ENCODE measurements at places on chromosomes 3 and 15.

- DNase-seq: no peak
Observed at GRCh38 chr3:187888701-187889100, 143.4 kb upstream of the BCL6 start.

DNA sequence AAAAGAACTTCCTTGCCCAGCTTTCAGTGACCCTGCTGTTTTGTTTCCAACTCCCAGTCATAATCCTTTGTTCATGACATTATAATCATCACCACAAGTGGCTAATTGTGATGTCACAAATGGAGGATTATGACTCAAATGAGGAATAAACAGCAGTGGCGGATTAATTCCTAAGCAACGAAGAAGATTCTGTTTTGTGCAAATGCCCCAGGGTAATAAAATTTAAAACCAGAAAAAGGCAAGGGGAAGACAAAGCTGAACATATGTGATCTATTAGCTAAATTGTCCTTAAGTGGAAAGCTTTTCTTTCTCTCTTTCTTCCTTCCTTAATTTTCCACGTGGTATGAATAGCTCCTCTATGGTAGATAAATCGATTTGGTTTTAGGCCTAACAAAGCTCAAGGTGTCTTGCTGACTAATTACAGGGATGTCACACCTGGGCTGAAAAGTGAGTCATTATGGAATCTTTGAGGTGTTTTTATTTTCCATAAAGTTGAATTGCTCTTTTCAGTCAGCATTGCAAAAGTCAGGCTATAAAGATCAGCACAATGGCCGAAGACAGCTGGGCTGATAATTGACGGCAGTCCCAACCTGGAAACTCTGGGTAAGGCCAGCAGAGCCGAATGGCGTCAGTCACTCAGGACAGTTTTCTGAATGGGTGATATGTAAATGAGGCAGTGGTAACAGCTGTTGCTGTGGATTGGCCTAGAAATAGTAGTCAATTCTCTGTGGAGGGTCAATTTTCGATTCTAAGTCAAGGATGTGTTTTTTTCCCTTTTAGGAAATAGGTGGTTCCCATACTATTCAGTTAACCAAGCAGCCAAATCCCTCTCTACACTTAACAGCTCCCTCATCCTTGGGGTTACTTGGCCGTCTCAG is 121.5 kb downstream of the PTPRG start:
- DNase-seq: no peak

GRCh38 chr3:43477600-43477999 is 144.2 kb downstream of the ANO10 start:
- no peak for DNase-seq

GRCh38 chr15:25710184-25710583 is 152.9 kb downstream of the ATP10A start:
- no peak for DNase-seq

GRCh38 chr3:30673425-30674341 is 67.3 kb downstream of the TGFBR2 start:
- no peak for DNase-seq

GRCh38 chr15:34732430-34732829 is 22.4 kb downstream of the GJD2 start:
- no peak for DNase-seq

DNA sequence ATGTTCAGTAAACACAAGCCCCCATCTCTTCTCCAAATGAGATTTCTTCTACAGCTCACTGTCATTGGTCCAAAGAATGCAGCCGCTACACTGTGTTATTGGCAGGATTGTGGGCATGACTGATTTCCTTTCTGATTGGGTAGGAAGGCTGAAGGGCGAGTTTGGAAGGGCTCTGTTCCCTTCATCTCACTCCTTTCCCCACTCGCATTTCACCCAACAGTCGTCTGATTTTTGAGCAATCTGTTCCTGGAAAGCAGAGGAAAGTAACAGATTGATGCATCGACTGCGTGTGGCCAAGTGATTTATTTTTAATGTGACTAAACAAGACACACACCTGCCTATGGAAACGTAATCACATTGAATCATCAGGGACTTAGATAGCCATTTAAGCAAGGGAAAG is 55.5 kb downstream of the NOX5 start:
- DNase-seq: no peak

- no peak for DNase-seq
Observed at GRCh38 chr3:125443923-125444322, 68.8 kb upstream of the ZNF148 start.

- no peak for DNase-seq
Observed at GRCh38 chr3:32616267-32616962, 45.8 kb upstream of the DYNC1LI1 start.

DNA sequence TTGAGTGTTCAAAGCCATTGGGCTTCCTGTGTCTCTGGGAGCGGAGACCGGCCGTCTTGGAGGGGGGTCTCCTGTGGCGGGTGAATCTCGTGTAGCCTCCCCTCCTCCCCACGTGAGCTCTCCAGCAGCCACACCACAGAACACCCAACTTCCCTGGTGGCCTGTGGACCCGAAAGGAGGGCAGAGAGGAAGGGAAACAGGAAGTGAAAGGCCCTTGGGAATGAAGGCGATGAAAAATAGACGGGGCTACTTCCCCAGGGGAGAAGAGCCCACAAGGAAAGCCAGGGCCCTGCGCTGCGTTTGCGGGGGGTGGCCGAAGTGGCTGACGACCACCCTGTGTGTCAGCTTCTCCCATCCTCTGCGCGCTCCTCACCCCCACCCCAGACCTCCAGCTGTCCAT is 5.4 kb downstream of the ANKRD63 start:
- DNase-seq: no peak

- no peak for DNase-seq
Observed at GRCh38 chr3:138078901-138079344, 36.5 kb downstream of the DZIP1L start.

DNA sequence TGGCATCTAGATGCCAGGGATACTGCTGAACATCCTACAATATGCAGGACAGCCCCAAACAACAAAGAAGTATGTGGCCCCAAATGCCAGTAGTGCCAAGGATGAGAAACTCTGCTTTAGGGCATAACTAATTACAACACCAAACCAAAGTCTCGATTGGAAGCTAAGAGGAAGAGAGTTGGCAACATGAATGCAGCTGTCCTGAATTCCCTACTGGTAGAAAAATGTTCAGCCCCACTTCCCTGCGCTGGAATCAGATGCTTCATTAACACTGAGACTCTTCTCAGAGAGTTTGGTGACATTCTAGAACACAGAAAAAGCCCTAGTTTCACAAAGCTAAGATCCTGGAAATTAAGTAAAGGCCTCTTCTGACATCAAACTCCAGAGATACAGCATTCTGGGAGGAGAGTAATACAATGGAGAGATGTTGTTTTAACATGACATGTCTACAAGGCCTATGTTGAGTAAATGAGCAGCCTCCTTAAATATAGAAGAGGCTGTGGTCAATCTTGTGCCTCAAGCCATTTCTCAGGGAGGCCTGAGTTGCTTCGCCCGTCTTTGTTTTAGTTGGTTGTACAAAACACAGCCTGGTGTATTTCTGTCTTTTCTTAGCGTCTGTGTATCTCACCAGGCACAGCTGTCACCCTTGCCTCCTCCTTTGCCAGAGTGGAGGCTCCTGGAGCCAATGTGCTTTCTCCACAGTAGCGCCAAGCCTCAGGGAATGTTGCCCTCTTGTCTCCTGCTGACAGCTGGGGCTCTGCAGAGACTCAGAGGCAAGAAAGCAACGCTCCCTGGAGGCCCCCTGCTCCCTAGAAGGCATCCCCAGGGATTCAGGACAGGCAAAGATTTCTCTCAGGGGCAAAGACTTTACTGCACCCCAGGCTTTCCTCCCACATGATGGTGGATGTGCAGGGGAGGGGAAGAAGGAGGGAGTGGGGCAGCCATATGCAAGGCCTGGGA is 25.1 kb upstream of the CTNNB1 start:
- no peak for DNase-seq

- DNase-seq: no peak
Observed at GRCh38 chr15:37125143-37125542, 24.8 kb upstream of the MEIS2 start.

DNA sequence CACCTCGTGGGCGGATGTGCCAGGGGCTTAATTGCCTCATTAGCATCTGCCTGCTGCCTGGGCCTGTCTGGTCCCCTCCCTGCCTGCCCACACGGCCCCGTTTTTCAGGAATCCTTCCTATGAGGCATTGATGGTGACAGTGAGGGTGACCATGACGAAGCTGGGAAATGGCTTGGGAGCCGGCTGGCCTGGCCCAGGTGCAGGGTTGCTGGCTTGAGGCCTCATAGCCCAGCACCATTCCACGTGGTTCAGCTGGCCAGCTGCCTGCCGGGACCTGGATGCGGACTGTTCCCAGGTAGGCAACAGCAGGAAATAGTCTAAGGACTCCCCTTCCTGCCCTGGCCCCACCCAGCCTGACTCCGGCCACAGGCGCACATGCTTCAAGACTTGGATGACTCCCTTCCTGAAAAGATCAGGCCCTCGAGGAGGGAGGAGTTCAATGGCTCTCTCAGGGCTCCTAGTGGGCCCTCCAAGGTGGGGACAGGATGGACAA is 8.9 kb upstream of the DUSP7 start:
- DNase-seq: no peak

DNA sequence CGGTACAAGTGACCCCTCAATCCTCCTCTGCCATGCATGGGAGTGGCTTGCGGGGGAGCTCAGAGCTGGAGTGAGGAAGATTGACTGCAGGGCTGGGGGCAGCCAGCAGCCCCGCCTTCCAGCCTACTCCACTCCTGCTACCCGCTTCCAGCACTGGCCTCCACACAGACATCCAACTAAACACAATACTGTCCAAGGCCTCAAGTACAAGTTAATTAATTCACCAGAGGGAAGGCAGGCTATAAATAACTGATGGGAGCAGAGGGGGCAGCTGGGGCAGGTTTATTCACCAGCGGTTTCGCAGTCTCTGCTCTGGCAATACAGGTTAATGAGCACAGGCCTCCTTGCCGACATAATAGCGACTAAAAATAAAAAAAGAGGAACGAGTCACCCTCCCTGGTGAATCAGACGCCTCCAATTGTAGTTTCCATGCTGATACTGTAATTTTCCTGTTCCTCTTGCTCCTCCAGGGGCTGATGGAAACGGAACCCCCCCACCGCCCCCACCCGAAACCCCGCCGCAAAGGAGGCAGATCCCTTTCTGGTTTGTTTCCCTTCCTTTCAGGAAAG is 166.4 kb upstream of the TLE3 start:
- no peak for DNase-seq

DNA sequence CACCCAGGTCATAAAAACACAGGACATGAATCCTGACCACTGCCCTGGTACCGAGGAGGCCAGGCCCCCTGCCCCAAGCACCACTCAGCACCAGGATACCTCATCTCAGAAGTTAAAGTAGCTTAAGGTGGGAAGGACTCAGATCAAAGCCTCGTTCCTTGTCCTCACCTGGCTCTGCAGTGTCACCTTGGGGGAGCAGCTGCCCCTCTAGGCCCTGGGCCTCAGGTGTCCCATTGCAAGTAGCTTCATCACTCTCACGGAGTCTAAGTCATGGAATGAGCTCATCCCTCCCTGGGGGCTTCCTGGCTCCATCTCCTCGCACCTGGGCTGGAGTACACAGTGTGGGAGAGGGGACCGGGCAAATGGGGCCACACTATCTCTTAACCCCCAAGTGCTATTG is 148.0 kb downstream of the TPRA1 start:
- no peak for DNase-seq

DNA sequence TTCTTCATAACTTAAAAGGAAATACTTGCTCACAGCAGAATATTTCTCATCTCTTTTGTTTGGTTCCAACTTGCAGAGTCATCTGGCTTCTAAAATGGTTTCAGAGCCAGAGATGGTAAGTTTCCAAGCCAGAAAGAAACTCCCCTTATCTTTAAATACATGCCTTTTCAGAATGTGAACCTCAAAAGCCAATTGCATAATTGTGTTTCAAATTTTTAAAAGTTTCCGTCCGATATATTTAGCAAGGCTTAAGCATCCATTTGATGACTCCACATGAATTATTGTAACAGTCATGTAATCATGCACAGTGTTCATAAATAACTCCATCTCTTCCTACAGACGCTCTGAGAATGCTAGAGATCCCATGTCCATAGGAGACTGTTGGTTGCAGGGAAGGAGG is 40.6 kb upstream of the C3orf80 start:
- no peak for DNase-seq

DNA sequence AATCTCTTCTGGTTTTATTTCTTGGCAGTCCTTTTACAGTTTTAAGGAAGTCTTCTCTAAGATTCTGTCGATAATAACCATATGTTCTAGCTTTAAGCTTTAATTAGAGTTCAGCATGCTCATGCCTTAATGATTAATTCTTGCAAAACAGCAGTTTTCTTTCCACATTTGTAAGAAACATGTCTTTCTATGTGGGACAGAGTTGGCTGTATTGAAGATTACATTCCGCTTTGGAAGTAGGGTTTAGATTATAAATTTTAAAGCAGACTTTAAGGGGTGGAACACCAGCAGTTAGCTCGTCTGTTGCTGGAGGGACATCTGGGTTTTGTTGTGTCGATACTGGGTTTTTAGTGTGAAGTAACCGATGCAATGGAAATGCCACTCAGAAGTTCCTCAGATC is 35.3 kb downstream of the SQOR start:
- DNase-seq: no peak

DNA sequence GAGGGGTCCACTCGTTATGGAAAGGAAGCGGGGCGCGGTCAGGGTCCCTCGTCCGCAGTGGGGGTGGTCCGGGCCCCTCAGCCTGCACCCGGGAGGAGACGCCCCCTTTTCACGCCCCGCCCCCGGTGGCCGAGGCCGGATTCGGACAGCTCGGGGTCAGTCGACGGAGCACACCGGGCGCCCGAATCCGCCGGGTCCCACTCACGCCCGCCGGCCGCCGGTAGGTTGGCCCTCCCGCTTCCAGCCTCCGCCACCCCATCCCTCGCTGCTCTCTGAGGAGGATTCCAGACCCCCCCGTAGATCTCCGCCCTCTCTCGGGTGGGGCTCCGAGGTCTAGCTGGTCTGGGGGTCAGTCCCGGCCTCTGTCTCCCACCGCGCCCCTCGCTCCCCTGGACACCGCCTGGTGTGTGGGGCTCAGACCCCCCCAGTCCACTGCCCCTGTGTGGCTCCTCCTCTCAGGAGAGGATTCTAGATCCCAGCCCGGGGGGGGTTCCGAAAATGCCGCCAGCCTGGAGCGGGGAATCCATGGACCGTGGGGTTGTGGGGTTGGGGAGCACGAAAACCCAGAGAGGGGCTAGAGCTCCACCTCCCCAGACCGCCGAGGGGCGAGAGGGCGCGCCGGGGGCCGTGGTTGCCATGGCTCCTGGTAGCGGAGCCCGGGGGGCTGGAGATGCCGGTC is 725 bp downstream of the CHL1 start:
- no peak for DNase-seq
